ENCODE measurements at places on chromosomes 5 and 9.

- DNase-seq = no peak
Observed at GRCh38 chr9:137429974-137430722, 7.0 kb downstream of the NOXA1 start.

DNA sequence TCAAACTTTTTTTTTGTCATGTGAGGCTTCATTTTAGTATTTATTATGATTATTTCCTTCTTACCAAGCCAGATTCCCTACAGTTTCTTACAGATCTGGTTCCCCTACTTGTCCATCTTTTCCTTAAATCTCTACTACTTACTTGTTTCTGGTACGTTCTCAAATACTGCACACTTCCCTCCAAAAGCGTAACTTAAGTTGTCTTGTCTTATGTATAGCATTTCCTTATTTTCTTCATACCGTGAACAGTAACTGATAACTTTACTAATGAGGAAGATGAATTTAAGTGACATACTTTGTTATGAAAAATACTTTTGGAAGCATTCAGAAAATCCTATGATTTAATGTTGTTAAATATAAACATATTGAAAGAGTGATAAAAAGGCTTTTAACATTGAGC is 67.3 kb downstream of the PARP8 start:
- no peak for DNase-seq

- no peak for DNase-seq
Observed at GRCh38 chr9:100084128-100084453, 14.7 kb downstream of the ERP44 start.

- DNase-seq = no peak
Observed at GRCh38 chr5:178421699-178422399, 168.3 kb downstream of the COL23A1 start.

GRCh38 chr5:19806756-19807155 is 181.2 kb downstream of the CDH18 start:
- no peak for DNase-seq

DNA sequence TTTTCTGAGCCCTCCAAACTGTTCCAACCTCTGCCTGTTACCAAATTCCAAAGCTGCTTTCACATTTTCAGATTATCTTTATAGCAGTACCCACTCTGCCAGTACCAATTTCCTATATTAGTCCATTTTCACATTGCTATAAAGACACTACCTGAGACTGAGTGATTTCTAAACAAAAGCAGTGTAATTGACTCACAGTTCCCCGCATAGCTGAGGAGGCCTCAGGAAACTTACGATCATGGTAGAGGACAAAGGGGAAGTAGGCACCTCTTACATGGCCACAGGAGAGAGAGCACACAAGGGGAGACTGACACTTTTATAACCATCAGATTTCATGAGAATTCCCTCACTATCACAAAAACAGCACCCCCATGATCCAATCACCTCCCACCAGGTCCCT is 105.0 kb downstream of the DTWD2 start:
- no peak for DNase-seq

- DNase-seq = no peak
Observed at GRCh38 chr5:1516615-1517601, 6.9 kb downstream of the LPCAT1 start.

DNA sequence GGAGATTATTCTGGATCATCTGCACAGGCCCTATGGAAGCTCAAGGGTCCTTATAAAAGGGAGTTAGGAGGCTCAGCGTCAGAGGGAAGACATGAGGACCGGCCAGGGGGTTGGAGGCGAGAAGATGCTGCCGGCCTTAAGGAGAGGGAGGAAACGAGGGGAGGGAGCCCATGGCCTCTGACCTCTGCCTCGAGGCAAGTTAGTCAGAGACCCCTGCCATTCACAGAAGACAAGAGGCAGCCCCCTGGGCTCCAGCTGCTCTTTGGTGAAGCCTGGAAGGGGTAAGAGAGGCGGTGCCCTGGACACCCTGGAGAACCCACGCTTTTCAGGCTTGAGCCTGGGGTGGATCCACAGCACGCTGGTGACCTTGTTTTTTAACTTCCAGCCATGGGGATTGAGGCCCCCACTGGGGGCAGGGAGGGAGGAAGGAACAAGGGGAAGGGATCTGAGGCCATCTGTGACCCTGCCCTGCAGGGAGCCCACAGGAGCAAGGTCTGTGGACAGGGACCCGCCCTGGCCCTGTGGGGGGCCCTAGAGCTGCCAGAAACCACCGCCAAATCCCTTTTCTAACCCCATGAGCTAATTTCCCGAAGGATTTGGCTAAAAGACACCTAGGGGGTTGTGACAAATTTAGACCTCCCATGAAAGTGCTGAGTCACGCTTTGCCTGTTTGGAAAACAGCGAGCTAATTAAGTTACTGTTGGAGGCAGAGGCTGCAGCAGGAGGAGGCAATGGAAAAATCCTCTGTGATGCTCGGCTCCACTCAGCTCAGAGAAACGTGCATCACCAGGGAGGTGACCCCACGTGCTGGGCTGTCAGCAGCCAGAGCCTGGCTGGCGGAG is 49.7 kb downstream of the OLFM1 start:
- DNase-seq = no peak

DNA sequence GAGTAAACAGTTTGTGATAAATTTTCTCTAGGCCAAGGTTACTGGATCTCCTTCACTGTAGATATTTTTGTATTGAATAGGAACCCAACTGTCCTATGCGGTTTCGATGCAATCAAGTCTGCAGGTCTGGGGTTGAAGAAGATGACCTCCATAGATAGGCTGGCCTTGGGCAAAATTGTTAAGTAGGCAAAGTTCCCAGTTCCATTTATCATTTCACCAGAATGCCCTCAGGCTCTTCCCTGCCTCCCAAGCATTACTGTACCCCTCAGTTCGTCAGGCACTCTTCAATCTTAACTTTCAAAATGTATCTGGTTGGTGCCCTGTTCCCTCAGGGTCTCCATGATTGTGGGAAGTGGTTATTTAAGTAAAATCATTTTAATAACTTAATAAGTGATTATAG is 1802.9 kb upstream of the WWC1 start:
- no peak for DNase-seq

DNA sequence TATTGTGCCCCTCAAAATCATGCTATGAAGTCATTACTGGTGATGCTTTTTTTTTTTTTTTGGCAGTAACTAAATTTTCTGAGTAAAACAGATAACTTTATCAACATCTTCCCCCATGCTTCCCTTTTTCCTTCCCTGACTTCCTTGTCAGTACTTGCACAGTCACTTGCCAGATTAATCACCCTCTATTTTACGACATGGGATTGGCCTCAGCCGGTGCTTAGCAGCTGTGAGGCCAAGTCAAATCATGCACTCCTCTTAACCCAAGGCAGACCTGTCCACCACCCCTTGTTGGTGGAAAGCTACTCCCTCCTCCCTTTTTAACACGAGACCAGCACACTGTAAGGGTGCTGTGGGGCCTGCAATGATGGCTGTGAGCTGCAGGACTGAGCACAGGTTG is 118.0 kb upstream of the OTULINL start:
- no peak for DNase-seq

GRCh38 chr9:131319486-131319885 is 30.0 kb downstream of the PLPP7 start:
- no peak for DNase-seq

GRCh38 chr5:95238560-95239325 is 46.2 kb downstream of the MCTP1 start:
- DNase-seq = no peak

GRCh38 chr9:75000835-75001234 is 27.3 kb downstream of the CARNMT1 start:
- DNase-seq = no peak

GRCh38 chr5:171592076-171592475 is 172.6 kb downstream of the FGF18 start:
- DNase-seq = no peak
